ENCODE measurements at places on chromosomes 1 and 21.

DNA sequence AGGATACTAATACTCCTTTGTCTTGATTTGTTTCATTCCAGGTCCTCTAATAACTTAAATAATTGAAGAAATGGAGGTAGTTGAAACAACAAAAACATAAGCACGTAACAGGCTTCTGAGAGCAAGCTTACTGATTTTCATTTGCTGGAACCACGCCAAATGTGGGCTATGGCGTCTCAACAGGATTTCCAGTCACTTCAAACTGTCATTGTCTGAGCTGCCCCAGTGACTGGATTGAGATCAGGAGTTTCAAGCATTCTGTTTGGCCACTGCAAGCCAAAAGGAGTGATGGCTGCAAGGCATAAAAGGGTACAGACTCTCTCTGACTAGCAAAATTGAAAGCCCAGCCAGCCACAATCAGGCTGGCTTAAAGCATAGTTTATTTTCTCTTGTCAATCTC, 289.9 kb downstream of the DPYD start:
- DNase-seq: no peak

DNA sequence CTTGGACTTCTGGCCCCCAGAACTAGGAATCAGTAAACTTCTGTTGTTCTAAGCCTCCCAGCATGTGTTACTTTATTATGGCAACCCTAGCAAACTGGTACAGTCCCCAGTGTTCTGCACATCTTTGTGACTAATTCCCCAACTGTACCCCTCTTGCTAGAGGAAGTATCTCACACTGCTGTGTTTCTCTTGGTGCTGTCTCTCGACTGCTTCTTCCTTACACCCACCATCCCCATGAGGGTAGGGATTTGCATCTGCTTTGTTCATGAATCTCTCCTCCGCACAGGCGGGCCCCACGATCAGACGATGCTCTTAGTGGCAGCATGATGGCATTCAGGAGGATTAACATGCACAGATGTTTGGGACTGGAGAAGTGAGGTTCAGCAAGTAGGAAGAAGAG, 46.7 kb downstream of the CLIC6 start:
- DNase-seq: no peak

- DNase-seq: no peak
Observed at GRCh38 chr1:54199151-54199764, 572 bp downstream of the CYB5RL start.

DNA sequence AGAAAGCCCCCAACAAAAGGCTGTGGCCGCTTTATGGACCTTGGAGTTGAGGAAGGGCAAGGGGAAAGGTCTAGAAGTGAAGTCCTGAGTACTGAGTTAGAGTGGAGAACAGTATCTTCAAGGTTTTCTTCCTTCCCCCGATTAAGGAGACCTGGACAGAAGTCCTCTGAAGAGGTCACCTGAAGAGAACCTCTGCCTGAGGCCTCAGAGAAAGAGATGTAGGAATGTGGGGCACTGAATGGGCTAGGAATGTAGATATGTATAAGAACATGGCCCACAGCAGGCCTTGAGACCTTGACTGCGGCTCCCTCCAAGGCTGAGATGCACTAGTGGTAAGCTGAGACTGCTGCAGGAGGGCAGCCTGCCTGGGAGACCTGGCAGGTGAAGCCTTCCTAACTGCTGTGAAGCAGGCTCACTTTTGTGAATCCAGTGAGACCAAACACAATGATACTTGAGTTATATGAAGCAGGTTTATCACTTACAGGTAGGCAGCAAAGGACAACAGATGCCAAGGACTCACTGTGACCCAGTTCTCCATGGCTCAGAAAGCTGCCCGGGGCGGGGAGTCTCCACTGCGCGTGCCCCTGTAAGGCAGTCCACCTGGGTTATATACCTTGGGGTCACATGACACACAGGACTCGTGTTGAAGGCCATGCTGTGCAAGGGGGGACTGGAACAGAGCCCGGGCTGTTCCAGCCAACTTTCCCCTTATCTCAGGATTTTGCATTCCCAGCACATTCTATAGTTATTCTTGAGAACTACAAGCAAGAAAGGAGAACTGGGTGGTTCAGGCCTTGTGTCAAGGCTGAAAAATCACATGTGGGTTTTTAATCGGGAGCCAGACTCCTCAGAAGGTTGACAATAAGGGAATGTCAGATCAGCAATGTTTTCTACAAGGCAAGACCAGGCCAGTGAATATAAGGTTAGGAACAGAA, 78.8 kb upstream of the PPM1J start:
- no peak for DNase-seq

DNA sequence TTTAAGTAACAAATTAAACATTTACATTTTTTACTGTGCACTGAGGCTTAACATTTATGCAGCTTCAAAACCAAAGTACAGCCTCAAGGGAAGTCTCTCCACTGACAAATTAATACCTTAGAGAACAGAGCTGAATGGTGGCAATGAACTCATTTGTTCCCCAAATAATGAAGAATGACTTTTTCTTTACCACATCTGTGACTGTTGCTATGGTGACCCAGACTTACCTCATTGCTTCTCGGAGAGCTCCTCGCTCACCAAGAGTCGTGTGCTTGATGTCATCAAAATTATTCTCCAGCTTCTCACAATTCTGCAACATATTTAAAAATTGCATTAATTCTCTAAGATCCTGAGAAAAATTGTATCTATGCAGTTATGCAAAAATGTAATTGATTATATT, 92.9 kb downstream of the DPYD start:
- peak; percentile 14 for DNase-seq

- DNase-seq: no peak
Observed at GRCh38 chr1:68798071-68798470, 301.2 kb upstream of the DEPDC1 start.

DNA sequence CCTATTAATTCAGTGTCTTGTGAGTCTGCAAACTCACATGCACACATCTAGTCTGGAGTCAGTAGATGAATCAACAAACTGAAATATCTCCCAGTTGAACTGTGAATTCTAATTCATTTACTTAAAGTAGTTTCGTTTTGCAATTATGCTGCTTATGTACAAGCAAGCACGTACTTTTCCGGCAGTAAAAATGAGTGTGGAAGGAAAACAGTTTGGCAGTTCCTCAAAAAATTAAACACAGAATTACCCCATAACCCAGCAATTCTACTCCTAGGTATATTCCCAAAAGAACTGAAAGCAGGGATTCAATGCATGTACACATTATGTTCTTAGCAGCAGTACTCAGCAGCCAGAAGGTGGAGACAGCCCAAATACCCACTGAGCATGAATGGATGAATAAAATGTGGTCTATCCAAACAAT, 49.3 kb downstream of the GNB1 start:
- DNase-seq: no peak

- no peak for DNase-seq
Observed at GRCh38 chr1:226687426-226687825, 51.7 kb downstream of the ITPKB start.

- DNase-seq: no peak
Observed at GRCh38 chr1:80498673-80499072, 1302.1 kb upstream of the ADGRL2 start.

DNA sequence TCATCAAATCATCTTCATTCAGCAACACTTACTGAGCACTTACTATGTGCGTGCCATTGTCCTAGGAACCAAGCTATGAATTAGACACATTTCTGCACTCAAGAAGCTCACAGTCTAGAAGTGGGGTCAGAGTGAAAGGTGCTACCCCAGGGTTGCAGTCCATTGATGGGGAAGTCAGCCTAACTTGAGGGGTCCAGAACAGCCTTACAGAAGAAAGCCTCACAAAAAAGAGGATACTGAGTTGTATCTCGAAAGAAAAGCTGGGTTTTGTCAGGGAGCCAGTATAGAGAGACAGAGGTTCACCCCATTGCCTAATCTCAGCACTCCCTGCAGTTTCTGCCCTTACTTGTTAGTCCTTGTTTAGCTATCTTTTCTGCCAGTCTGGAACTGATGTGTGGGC, 153.1 kb upstream of the JUN start:
- DNase-seq: no peak

- DNase-seq: no peak
Observed at GRCh38 chr1:234593771-234594504, 16.0 kb downstream of the IRF2BP2 start.

GRCh38 chr21:45013260-45013841, 61.0 kb upstream of the ADARB1 start:
- no peak for DNase-seq

DNA sequence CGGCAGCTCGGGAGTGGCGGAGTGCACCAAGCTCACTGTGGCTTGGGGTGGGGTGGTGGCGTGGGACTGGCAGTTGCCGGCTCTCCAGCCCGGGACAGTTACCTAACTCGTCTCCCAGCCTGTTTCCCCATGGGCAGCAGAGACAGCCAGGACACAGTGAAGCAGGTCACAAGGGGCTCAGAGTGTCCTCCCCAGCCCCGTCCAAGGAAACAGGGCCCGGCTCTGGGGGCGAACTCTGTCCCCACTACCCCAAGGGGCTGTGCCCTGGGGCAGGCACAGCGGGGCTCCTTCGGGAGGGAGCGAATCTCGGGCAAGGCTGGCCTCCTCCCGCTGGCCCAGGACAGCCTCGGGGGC, 759 bp downstream of the GPR157 start:
- DNase-seq: no peak

DNA sequence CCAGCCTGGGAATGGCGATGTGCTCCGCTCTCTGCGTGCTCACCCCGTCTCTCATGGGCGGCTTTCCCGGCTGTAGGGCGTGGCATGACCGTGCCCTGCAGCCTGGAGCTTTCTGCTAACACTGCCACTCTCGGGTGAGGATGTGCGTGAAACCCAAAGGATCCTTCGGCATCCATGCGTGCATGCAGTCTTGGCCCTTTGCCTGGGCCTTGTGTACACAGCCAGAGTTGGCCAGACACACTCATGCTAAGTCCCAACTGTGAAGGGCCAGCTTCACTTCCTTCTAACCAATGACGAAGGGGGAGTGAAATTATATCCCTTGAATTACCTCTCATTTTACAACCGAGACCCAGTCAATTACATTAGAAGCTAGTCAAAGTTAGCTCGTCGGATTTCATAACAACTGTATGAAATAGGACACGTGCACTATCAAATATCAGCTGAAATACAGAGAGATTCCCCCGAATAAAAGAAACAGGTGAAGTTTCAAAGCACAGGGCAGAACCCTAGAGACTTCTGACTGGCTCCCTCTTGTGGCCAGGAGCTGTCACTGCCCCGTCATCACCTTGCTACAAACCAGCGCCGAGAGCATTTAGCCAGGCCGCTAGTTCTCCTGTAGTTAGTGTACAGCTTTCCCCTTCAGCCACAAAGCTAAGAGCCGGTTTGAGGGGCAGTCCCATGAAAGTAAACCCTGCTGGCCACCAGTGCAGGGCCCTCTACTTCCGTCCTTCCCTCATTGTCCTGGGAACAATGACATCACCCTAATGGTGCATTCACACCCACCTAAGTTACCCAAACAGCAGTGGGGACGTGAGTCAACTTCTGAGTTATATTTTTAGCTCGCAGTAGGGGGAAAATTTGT, 63.4 kb upstream of the COA6 start:
- DNase-seq: peak; percentile 64

- DNase-seq: no peak
Observed at GRCh38 chr1:157450106-157450505, 102.2 kb downstream of the FCRL5 start.

- DNase-seq: no peak
Observed at GRCh38 chr1:118007391-118007790, 77.9 kb downstream of the WDR3 start.

GRCh38 chr1:177620636-177621190, 349.1 kb downstream of the SEC16B start:
- no peak for DNase-seq

DNA sequence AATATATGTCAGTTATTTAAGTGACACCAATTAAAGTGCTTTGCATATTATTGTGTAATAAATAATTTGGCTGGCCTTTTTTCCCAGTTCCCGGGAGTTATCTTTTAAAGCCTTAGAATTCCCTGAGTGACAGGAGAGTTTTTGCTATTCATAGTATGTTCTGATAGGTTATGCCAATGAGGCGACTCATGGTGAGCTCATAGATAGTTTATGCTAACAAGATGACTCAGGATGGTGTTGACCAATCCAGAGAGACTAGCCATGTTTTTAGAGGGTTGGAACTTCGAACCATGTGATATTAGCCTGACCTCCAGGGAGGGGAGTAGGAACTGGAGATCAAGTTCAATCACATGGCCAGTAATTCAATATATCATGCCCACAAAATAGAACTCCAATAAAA, 310.8 kb downstream of the USP25 start:
- DNase-seq: no peak

- DNase-seq: no peak
Observed at GRCh38 chr1:70071601-70072000, 133.8 kb downstream of the LRRC40 start.

DNA sequence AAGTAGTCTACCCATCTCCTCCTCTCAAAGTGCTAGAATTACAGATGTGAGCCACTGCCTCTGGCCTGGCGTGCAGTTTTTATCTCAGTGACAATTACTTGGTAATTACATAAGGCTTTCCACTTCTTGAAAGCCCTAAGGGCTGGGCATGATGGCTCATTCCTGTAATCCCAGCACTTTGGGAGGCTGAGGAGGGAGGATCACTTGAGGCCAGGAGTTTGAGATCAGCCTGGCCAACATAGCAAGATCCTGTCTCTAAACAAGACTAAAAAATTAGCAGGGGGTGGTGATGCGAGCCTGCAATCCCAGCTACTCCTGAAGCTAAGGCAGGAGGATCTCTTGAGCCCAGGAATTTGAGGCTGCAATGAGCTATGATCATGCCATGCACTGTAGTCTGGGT, 7.7 kb downstream of the HHAT start:
- DNase-seq: no peak

GRCh38 chr1:29532751-29533150, 296.4 kb downstream of the PTPRU start:
- DNase-seq: no peak

DNA sequence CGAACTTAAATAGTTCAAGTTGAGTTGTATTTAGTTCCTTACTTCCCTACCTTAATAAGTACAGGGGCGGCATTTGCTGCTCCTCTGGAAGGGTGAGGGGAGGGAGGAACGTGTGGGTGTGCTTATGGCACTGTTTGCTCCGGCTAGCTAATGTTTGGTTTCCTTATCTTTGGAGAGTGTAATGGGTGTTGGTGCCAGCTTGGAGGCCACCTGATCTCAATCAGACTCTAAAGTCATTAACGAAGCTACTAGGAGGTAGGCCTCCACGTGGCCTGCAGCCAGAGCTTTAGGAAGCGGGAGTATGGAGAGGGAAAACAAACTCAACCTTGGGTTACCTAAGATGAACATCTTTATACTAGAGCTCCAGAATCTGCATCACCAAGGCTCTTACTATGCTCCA, 43.0 kb upstream of the RAP1A start:
- no peak for DNase-seq

GRCh38 chr1:201108614-201109013, 3.6 kb downstream of the CACNA1S start:
- no peak for DNase-seq

All from NB4 (cell line).